ENCODE measurements at places on chromosomes 6 and 20. TPM values are rescaled to one million over a fixed set of nuclear protein-coding genes. Genes with fewer than 3 reads are reported as not detected.

DNA sequence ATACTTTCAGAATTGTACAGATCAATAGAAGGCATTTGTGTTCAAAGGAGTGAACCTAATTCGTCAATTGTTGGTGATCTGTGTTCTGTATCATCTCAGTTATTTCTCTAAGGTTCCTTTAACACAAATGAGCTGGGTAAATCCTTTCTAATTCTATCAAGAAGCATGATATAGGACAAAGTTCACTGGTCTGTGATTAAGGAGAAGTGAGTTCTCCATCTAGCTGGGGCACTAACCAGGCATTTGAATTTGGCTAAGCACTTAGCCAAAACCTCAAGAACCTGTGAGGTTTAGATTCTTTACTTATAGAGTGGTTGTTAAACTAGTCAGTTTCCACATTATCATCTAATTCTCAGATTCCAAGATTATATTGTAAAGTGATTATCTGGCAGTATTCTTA is 50.3 kb downstream of the DOP1A start:
- DNase-seq: no peak

Gene SLC4A11
- 14.8 TPM for polyA plus RNA-seq

DNA sequence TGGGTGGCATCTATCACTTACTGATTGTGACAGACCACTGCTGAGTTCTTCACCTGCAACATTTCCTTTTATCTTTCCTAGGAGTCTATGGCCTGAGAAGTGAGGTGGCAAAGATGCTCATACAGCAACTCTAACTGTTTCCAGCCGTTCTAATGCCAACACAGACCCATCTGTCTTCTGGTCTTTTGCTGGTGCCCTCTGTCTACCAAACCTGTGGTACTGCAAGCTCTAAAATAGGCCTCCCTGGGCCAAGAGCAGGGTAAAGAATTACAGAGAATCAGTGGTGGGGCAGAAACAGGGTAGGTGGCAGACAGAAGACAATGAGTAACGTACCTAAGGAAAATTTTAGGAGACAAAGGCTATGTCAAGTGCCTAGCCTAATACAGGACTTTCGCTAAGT is 611.0 kb upstream of the FLRT3 start:
- DNase-seq: no peak

DNA sequence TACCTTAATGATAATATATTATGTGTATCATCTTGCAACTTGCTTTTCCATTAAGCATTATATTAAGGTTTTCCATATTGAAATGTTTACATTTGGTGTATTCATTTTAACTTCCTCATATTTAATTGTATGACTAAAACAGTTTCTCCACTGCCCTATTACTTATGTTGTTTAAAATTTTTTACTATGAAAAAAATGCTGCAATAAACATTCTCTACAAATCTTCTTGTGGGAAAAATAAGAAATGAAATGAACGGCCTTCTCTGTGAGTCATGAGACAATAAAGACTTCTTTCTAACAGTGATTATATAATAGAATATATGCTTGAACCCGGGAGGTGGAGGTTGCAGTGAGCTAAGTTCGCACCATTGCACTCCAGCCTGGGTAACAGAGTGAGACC is 25.5 kb downstream of the FASTKD5 start:
- DNase-seq: no peak

- DNase-seq: no peak
Measured at GRCh38 chr6:83221276-83221675, 28.1 kb downstream of the RWDD2A start.

GRCh38 chr20:41783423-41784208 is 165.4 kb upstream of the CHD6 start:
- DNase-seq: peak; percentile 13

Gene OR2H2
- not detected for polyA plus RNA-seq

Gene OPN5
- not detected for polyA plus RNA-seq

GRCh38 chr6:110523451-110524021 is 47.1 kb upstream of the SLC22A16 start:
- no peak for DNase-seq

- DNase-seq: no peak
Measured at GRCh38 chr20:30488941-30489613, 768.4 kb upstream of the DEFB115 start.

GRCh38 chr6:105821777-105822176 is 264.4 kb upstream of the PRDM1 start:
- DNase-seq: no peak

DNA sequence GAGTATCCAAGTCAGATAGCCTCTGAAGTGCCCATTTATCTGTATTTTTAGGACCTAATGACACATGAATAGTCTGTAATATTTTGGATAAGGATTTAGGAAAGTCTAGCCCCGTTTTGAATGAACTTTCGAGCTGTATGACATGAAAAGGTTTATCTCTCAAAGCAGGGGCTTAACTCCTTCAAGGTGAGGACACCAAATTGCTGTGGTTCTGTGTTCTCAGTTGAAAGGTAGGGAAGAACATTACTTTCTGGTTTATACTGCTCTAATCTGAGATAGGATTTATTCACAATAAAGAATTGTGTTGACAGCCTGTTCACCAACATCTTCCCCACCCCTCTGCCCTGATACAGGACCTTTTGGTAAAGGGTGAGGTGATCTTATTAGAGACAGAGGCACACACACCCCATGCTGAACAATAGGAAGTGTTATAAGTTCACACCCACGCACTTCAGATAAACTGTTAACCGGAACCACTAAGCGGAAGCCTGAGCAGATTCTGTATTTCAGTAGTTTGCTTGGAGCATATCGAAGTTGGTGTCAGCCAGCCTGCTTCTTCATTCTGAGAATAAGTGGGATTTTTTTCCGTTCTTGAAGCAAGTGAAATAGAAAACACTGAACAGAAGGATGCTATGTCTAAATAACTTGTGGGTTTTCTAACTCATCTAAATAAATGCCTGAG is 223.3 kb downstream of the TMEM242 start:
- no peak for DNase-seq

GRCh38 chr20:63484236-63484635 is 11.8 kb upstream of the KCNQ2 start:
- no peak for DNase-seq

DNA sequence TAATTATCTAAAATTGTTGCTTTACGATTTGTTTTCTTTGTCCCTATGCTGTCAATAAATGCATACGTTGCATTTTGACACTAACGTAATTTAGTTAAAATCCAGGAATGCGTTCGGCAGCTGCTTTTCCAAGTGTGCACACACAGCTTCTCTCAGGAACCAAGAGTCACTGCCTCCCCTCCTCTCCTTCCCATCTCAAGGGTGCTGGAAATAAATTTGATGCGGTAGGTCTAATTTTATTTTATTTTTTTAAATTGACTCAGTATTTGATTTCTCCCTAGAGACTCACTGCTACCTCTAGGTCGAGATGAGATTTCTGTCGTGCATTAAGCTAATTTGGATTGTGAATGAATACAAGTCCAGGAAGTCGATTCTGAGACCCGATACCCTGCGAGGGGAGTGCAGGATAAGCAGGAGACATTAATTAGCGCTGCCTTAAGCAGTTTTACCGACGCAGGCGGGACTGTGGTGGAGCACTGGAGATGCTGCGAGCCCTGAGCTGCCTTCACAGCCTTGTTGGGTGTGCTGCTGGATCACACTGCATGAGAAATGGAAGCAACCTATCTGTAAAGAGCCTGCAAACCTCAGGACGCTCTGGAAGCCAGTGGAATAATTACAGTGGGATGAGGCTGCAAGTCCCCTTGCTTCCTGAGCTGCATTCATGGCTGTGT is 381.2 kb downstream of the C6orf118 start:
- DNase-seq: no peak

Gene LGSN
- polyA plus RNA-seq: 0.26 TPM

DNA sequence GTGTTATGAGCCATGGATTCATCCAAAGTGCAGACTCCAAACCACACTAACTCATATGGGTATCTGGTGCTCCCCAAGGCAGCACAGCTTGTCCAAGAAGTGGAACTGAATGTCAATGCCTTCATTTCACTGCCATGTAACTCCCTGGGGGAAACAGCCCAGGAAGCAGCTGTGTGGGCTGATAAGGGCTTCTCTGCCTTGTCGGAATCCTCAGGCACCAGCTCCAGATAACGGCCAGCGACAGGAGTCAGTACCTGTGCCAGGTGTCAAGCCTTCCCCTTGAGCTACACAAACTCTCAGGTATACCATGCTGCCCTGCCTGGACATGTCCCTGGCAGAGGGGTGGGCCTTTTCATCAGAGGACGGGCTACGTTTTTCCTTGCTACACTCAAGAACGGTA is 751.9 kb upstream of the CHD6 start:
- DNase-seq: no peak

GRCh38 chr6:160394654-160395035 is 46.5 kb downstream of the SLC22A3 start:
- DNase-seq: no peak

- DNase-seq: no peak
Measured at GRCh38 chr6:47934023-47934422, 152.2 kb downstream of the OPN5 start.

DNA sequence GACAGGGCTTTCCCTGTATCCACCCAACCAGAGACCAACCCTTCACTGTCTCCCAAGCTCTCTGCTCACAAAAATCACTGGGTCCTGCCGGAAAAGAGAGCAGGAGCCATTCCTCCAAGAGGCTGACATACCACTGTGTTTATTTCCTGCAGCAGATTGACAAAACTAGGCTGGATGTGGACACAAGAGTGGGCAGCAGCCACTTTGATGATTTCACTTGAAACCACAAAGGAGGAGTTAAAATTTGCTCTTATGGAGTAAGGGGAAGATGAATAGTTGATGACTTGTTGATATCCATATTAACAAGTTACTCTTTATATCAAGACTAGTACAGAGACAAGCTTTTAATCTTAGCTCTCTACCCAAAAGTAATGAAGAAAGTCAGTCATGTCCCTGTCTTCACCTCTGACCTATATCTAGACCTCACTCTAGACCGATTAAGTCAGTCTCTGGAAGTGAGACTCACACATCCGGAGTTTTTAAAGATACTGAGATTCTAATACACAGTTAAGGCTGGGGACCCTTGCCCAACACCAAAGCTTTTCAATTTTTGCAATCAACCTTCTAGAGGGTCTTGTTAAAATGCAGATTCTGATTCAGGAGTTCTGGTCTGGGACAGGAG is 73.8 kb downstream of the SCML4 start:
- no peak for DNase-seq

- no peak for DNase-seq
Measured at GRCh38 chr6:24949020-24949569, 13.3 kb upstream of the RIPOR2 start.

DNA sequence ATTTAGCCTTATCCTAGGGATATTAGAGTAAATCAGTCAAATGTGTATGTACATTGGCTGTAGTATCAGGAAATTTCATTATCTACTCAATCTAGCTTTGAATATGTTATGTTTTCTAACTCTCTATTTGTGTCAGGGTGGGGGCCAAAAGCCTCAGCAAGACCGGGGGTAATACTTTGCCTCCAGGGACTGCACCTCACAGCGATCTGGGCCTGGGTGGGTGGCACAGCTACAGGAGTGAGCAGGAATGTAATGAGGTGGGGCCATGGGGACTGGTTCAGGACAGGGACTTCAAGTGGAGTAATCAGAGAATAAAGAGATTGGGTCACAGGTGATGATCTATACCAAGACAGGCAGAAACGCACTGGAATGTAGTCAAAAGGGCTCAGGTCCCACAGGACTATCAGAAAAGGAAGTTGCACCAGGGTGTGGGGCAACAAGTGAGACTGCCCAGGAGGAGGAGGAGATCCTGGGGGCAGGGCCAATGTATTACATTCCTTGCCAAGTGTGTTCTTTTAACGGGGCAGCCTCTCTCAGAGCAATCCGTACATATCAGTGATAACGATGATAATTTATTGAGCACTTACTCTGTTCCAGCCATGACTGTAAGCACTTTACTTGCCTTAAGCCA is 54.0 kb downstream of the PIGU start:
- no peak for DNase-seq

DNA sequence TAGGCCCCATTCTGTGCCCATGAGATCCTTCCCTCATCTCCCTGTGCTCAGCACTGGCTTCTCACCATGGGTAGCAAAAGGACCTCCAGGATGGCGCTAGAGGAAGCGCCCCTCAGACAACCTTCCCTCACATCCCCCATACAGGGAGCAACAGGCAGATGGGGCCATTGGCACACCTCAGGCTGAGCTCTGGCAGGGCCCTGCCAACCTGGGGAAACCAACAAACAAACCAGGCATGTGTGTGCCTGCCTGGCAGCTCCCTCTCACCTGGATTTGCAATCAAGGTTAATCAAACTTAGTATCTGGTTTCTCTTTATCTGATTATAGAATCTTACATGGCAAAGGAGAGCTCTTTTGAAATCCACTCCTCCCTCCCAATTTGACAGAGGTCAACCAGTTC is 134.9 kb downstream of the SLC23A2 start:
- no peak for DNase-seq

DNA sequence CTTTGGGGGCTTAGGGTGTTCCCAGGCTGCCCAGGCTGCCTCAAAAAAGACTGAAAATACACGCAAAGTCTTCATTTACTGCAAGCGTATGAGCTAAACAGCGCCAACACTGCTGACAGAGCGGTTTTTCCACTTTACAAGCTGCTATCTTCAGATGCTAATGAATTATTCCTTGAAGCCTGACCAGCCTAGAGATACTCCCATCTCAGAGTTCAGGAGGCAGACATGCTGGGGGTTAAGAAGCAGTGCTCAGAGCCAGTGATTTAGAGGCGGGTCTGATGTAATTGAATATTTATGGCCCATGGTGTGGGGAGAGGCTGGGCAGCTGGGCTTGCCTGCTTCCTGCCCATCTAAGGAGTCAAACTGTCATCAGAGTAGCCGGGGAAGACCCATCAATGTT is 241.4 kb downstream of the SLC24A3 start:
- peak; percentile 93 for DNase-seq

GRCh38 chr6:144696610-144697368 is 411.7 kb downstream of the UTRN start:
- no peak for DNase-seq

DNA sequence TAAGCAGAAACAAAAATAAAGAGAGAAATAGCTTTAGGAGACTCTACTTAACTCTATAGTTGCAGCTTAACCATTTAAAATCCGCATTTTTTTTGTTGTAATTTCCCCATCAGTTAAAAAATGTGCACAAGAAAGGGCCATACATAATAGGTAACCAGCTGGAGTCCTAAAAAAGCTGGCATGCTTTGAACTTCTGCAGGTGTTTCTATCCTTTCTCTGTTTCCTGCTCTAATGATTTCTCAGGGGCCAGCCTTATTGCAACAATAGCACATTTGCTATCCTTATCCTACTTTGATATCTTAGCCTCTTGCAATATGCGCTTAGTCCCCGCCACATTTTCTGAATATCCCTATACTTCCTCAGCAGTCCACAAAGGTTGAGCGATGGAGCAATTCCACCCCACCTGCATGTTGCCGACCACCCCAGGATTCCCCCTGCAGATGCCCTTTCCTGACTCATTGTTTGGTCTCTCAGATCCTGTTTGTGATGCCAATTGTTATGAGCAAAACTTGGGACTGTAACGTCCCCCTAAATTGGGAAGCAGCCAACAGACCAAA is 48.5 kb downstream of the TRIM27 start:
- no peak for DNase-seq

Gene DAAM2
- 6.9 TPM for polyA plus RNA-seq

DNA sequence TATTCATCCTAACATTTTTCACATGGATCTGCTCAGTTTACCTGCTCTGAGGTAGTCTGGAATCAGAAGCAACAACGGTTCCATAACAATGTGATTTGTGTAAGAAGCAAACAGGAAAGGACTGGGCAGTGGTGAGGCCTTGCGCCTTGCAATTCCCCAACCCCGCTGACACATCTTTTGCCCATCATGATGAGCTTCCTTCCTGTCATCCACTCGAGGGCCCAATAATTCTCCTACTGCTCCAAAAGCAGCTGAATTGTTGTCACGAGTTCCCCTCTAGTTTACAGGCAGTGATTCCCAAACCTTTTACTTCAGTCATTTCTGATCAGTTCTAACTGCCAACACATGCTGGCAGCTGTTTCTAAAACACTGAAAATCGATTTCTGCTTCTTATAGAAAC is 22.9 kb downstream of the STX7 start:
- DNase-seq: peak; percentile 47

GRCh38 chr20:45496166-45496565 is 19.3 kb downstream of the SPINT3 start:
- DNase-seq: no peak

All from kidney (tissue), 22 donors.